ENCODE measurements at places on chromosomes 7 and 10.

DNA sequence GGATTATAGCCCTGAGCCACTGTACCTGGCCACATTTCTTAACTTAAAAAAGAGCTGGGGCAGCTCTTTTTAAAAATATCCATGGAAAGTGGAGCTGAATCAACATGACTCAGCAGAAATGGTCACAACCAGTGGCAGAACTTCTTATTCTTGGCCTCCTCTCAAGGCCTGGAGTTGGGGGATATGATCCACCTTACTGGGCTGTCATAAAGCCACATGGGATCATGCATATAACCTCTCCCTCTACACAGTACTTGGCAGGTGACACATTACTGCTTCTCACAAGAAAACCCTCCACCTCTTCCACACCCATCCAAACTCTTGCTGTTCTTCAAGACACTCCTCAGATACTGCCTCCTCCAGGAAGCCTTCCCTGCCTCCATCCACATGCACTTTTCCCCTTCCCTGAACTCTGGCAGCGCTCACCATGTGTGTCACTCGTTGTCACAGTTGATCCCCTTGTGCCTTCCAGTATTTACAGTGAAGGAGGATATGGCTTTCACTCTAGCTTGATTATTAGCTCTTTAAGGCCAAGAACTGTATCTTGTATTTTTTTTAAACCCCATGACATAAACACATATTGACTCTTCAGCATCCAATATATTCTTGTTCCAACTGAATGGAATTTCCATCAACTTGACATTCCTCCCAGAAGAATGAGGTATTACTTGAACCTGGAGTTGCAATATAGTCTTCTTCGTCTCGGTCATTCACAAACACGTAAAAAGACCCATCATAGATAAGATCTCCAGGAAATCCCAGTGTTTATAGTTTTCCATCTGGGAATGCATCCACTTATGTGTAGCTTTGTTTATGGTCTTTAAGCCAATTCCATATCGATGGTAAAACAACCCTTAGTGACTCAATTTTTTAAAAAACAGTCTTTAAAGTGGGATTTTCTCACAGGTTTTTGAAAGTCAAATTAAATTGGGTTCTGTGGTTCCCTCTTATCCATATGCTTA, 85.5 kb downstream of the TBXAS1 start:
- H3K27me3 ChIP-seq, result no peaks in the 10 kb centered on the region
- peaks cover 11% of the 10 kb centered on the region for H3K4me1 ChIP-seq
- no peaks in the 10 kb centered on the region for H3K36me3 ChIP-seq
- no peak overlapping the region for H3K4me3 ChIP-seq
- no peak overlapping the region for H3K27ac ChIP-seq

GRCh38 chr10:69959911-69960310, 92.7 kb upstream of the MACROH2A2 start:
- no peaks in the 10 kb centered on the region for H3K36me3 ChIP-seq
- H3K27me3 ChIP-seq, result peaks cover 13% of the 10 kb centered on the region
- H3K4me3 ChIP-seq, result no peak overlapping the region
- H3K27ac ChIP-seq, result no peak overlapping the region

GRCh38 chr10:9554321-9554720, 1463.4 kb upstream of the CELF2 start:
- no peaks in the 10 kb centered on the region for H3K4me1 ChIP-seq
- no peak for DNase-seq
- H3K4me3 ChIP-seq, result no peak overlapping the region
- no peaks in the 10 kb centered on the region for H3K27me3 ChIP-seq
- H3K36me3 ChIP-seq, result no peaks in the 10 kb centered on the region
- no peak overlapping the region for H3K27ac ChIP-seq

DNA sequence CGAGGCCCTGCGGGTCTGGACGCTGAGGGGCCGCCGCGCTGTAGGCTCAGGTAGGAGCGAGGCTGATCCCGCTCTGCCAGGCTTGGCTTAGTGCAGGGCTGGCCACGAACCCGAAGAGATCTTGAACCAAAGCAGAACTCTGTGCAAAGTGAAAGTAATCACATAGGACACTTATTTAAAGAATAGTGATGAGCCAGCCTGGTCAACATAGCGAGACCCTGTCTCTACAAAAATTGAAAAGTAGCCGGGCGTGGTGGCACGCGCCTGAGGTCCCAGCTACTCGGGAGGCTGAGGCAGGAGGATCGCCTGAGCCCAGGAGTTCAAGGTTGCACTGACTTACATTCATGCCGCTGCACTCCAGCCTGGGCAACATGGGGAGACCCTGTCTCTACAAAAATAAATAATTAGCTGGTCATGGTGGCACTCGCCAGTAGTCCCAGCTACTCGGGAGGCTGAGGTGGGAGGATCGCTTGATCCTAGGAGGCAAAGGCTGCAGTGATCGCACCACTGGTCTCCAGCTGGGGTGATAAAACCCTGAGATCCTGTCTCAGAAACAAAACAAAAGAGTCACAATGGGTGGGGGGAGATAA, 541 bp downstream of the ZSCAN25 start:
- DNase-seq, result no peak
- no peaks in the 10 kb centered on the region for H3K27me3 ChIP-seq
- H3K36me3 ChIP-seq, result peaks cover 38% of the 10 kb centered on the region
- peak overlapping the region; percentile 96 for H3K4me3 ChIP-seq
- H3K4me1 ChIP-seq, result peaks cover 23% of the 10 kb centered on the region

Data from CD4-positive, alpha-beta T cell (primary cell).